ENCODE measurements at places on chromosomes 3 and 15.

- no peak for DNase-seq
These were observed 13.1 kb upstream of the ZBTB38 start for GRCh38 chr3:141355242-141355641.

- DNase-seq: no peak
These were observed 129.0 kb downstream of the RPL22L1 start for GRCh38 chr3:170740726-170741591.

- no peak for DNase-seq
These were observed 9.1 kb upstream of the C3orf22 start for GRCh38 chr3:126567696-126568438.

DNA sequence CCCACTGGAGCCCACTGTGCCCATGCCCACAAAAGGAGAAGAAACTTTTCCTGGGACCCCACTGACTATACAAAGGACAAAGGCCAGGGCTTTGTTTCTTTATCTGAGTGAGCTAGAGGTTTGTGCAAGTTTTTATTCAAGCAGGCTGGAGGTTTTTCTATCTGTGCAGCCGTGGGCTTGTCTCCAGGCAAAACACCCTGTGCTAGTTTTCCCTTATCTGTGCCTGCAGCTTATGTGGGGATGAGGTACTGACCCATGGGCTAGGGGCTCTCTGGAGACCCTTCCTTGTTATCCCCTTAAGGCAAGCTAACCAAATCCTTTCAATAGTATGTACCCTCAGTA is 545.5 kb downstream of the ZPLD1 start:
- no peak for DNase-seq

DNA sequence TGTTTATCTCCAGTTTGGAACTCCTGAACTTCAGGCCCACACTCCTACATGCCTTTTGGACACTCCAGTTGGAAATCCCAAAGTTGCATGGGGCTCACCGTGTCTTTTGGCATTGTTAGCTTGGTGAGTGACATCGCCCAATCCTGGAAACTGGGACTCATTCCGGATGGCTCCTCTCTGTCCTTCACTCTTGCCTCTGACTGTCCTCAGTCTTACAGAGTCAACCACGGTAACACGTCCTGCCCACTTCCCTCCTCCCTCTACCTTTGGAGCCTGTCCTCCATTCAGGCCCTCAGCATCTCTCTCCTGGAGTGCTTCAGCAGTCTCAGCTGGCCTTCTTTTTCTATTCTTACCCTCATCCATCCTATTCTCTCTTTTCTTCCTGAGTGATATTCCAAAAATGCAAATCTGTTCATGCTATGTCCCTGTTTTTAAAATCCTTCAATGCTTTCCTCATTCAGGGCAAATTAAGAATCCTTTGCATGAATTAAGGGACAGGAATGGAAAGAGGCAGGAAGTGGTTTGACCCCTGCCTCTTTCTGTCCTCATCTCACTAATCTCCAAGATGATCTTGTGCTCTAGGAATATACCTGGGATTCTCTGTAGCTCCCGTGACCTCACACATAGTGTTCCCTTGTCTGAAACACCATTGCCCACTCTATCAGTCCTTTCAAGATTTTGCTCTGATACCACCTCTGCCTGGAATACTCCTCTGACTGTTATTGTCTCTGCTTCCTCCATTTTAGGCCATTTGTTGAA is 42.5 kb downstream of the LPP start:
- no peak for DNase-seq

DNA sequence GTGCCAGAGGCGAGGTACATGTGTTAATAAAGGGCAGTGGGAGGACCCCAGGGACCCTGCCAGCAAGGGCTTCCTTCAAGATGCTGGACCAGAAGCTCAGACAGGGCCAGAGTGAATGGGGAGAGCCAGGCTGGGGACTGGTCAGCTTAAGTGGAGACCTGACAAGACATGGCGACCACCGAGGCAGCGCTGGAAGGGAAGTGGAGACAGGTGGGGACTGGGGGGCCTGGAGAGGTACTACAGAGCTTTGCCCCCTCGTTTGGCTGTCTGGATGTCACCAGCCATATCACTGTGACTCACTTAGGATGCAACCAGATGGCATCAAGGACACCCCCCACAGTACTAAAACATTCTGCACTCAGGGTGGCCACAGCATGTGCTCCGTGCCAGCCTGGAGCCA is 97.9 kb downstream of the ADCY5 start:
- no peak for DNase-seq
